Esophagus squamous epithelium (tissue), 5 donors: ENCODE measurements at places on chromosomes 4 and X.

DNA sequence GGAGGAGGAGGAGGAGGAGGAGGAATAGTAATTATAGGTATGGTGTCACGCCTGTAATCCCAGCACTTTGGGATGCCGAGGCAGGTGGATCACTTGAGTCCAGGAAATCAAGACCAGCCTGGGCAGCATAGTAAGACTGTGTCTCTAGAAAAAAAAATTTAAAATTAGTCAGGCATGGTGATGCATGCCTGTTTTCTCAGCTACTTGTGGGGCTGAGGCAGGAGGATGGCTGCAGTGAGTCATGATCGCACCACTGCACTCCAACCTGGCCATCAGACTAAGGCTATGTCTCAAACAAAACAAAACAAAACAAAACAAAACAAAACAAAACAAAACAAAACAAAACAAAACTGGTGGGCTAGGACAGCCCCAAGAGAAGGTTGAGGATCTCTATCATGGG, 3.0 kb downstream of the STARD8 start:
- DNase-seq: no peak

DNA sequence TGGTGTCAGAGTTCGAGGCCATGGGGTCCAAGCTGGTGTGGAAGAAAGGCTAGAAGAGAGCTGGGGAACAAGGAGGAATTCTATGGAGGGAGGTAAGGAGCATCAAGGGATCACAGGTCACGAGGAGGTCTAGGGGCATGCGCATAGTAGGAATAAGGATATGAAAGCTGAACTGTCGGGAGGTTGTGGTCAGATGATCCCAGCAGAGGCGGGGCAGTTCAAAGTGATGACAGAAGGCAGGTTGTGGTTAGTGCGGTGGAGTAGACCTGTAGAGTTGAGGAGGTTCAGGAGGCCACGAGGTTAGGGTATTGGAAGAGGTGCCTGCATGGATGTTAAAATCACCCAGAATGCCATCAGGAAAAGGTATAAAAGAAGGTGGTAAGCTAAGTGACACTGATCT, 156.3 kb downstream of the TMEM164 start:
- DNase-seq: no peak

DNA sequence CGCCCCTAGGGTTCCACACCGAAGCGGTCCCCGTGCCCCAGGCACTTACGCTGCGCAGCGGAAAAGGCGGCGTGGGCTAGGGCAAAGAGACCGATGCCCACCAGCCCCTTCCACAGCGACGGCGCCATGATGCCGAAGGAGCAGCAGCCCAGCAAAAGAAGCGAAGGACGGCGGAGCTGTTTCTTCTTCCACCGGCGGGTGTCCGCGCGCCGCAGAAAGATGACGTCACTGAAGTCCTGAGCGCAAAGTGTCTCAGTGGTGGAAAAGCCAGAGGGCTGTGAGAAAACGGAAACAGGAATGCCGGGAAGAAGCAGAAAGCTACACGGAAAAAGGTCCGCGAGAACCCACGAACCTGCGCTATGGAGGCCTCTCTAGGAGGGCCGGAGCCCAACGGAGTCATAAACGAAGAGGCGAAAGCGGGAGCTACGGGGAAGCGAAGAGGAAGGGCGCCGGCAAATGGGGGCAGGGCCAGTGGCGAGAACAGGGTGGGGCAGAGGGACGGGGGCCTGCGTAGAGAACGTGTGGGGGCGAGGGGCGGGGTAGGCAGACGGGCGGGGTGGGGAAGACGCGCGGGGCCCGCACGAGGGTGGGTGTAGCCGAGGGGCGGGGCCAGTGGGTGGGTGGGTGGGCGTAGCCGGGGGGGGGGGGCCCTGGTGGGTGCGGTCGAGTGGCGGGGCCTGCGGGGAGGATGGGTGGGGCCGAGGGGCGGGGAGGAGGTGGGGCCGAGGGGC, at the start of gene MMGT1:
TSS of gene MMGT1 (minus strand) at position 441 of the 731 bp plus-strand sequence. CDS start at position 128, 313 bp downstream.
- peak; percentile 59 for DNase-seq

- no peak for DNase-seq
Observed at GRCh38 chr4:77110730-77111129, 34.9 kb upstream of the CCNI start.

GRCh38 chrX:108171671-108172070, 80.1 kb downstream of the ATG4A start:
- DNase-seq: no peak
